Transverse colon (tissue), 4 donors: ENCODE measurements at places on chromosomes 13 and 19. TPM values are rescaled to one million over a fixed set of nuclear protein-coding genes. Genes with fewer than 3 reads are reported as not detected.

- H3K27me3 ChIP-seq = no peaks in the 10 kb centered on the region
- DNase-seq = no peak
- no peak overlapping the region for H3K27ac ChIP-seq
- H3K4me3 ChIP-seq = no peak overlapping the region
Measured at GRCh38 chr13:91020461-91021034, 326.9 kb upstream of the MIR17HG start.

GRCh38 chr13:30735025-30735871 lies at the start of gene ALOX5AP:
ALOX5AP (plus strand) TSS chr13:30735543; CDS start chr13:30735606, 63 bp downstream.
- H3K27me3 ChIP-seq = no peaks in the 10 kb centered on the region
- H3K36me3 ChIP-seq = no peaks in the 10 kb centered on the region
- H3K4me1 ChIP-seq = no peaks in the 10 kb centered on the region
- DNase-seq = peak; percentile 44
- H3K4me3 ChIP-seq = peak within 1 kb of the TSS; percentile 10

DNA sequence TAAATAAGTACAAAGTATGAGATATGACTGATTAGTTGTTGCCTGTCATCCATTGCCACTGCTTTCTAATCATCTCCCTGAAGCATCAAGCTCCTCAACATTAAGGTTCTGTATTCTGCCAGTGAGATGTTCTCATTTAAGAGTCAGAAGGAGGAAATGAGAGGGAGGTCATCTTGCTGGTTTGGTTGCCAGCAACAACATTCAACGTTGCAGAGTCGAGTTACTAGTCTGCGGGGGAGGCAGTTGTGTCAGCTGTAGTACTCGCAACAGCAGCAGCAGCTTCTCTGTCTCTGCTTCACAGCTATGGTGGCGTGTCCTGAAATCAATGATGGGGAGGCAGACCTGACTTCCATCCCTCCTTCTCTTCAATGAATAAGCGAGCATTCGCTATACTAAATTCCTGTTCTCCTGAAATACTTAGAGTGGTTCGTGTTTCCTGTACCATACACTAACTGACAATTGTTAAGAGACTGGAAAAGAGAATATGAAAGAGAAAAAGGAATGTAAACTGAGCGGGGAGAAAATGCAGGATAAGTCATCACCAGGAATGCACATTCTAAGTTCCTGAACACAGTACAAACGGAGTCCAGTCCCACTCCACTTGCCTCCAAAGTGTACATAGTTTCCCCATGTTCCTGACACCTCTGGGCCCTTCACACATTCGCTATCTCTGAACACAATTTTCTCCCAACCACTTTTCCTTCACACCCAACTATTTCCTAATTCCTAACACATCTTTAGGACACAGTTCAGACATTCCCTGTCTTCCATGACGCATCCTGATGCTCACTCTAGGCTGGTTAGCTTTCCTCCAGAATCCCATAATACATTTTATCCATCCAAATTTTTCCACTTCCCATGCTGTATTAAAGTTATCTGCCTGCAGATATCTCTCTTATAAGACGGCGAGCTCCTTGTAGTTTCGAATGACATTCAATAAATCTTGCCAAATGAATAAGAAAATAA lies 263.0 kb downstream of the KLF12 start:
- no peak overlapping the region for H3K4me3 ChIP-seq
- H3K27me3 ChIP-seq = no peaks in the 10 kb centered on the region
- no peaks in the 10 kb centered on the region for H3K36me3 ChIP-seq
- no peaks in the 10 kb centered on the region for H3K4me1 ChIP-seq

DNA sequence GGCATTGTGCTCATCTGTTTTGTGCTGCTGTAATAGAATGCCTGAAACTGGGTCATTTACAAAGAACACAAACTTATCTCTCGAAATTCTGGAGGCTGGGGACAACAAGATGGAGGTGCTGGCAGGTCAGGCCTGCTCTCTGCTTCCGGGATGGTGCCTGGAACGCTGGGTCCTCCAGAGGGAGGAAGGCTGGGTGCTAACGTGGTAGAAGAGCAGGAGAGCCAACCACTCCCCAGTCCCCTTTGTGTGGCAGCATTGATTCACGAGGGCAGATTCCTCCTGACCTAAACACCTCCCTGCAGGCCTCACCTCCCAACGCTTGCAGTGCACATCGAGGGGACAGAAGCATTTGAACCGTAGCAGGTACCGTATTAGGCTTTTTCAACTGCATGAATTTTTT lies 34.1 kb upstream of the TFDP1 start:
- H3K27ac ChIP-seq = no peak overlapping the region
- no peaks in the 10 kb centered on the region for H3K27me3 ChIP-seq
- peak; percentile 0 for DNase-seq
- H3K36me3 ChIP-seq = no peaks in the 10 kb centered on the region

The NLRP5 gene
- total RNA-seq = not detected

The WDR88 gene
- not detected for total RNA-seq
